ENCODE measurements at places on chromosomes 5 and 9. TPM values are rescaled to one million over a fixed set of nuclear protein-coding genes. Genes with fewer than 3 reads are reported as not detected.

Gene C1QTNF2
- total RNA-seq = 5.7 TPM

Gene DPP7
- 272 TPM for total RNA-seq

Gene ZNF608
- total RNA-seq = 26.7 TPM

Gene ANKRD34B
- not detected for total RNA-seq

Gene IFNA13
- total RNA-seq = not detected

Gene GRM6
- not detected for total RNA-seq

Gene PARP8
- total RNA-seq = 19.0 TPM

Gene PCDHGB3
- 12.4 TPM for total RNA-seq

Gene NINJ1
- 48.2 TPM for total RNA-seq

Gene KIF12
- total RNA-seq = not detected

Gene MYMK
- total RNA-seq = not detected

Data from tibial nerve (tissue), 4 donors.